ENCODE measurements at places on chromosomes 3 and 15.

DNA sequence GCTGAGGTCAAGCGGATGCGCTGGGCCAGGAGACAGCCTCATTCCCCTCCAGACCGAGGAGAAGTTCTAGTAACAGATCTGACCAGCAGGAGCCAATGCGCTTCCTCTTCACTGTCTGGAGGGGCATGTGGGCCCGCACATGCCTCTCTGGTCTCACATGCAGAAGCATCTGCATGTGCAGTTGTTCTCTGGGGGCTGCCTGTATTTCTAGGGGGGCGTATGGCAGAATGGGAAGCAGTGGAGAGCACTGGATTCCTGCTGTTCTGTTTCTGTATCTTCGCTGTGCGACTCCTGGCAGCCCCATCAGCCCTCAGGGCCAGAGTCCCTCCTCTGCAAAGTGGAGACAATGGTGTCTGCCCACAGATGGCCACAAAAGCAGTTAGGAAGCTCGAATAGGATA, 170.4 kb upstream of the IQSEC1 start:
- peak; percentile 5 for DNase-seq

- DNase-seq = no peak
Observed at GRCh38 chr3:52827866-52828376, 2.6 kb downstream of the ITIH4 start.

DNA sequence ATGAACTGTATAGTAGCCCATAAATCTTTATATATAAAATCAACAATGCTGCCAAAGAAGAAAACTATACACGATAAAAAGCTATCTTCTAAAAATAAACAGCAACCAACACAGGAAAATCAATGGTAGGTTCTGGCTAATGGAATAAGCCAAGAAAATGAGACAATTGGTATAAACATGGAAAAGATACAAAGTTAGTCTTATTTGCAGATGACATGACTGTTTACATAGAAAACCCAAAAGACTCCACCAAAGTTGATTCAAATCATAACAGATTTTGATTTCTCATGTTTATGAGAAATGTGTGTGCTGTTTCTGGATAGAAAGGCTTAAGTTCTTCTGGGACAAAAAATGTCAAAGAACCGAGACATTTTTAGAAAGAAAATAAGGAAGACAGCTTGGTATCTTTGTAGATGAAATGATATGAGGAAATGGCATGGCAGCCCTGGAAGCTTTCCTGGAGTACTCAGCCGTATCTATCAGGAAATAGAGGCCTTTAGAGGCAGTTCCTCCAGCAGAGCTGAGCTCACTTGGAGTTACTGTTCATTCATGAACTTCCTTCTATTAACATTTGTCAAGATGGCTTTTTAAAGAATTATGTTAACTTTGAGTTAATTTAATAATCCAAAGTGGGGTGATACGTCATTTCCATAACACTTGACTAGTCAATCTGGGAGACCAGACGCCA, 36.7 kb upstream of the VILL start:
- DNase-seq = no peak

DNA sequence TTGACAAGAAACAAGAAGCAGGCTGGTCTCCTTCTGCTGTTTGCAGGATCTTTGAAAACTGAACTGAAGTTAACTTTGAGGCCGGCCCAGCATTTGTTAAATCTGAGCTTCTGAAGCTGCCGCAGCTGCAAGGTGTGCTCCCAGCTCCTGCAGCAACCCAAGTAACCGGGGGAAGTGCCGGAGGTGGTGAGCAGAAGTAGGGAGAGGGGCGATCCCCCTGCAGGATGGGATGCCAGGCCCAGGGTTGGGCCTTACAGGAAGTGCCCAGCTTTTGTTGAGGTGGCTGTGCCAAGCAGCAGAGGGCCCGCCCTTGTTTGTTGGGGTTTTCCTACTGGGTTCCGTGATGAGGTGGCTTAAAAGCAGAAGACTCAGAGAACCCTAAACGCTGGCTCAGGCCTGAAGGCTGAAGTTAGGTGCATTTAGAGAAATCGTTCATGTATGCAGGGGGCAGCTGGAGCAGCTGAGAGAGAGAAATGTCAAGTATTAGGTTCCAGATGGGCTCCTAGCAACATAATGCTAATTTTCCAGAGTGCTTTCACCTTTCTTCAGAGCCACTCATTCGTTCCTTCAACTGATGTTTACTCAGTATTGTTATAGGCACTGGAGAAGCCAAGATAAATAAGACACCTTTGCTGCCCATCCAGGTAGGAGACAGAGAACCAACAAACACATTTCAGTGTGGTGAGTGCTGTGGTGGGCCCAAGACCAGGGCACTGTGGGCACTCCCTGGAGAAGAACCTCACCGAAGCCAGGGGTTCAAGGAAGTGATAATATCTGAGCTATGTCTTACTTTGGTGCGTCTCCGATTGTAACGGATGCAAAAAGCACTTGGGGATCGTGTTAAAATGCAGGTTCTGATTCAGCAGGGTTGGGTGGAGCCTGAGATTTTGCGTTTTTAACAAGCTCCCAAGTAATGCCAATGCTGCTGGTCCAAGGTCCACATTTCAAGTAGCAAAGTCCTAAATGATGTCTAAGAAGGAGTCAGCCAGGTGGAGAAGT, 42.2 kb upstream of the PLCL2 start:
- DNase-seq = peak; percentile 94

DNA sequence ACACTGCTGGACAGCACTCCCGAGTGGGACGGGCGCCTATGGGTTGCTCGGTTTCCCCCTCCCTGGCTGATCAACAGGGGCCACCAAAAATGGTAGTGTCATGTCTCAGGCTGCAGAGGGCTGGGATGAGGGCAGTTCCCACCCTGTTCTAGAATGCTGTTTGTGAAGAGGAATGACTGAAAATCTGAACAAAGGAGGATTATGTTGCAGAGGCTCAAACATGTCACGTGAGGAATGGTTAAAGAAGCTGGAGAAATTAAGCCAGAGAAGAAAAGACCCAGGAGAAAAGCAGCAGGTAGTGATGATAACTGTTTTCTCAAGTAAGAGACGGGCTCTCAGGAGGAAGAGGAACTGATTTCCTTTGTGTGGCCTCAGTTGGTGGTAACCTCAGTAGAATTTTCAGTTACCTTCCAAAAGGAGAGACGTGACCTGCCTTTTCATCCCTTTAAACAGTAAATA, 10.4 kb downstream of the SPG21 start:
- DNase-seq = peak; percentile 91

GRCh38 chr3:194208709-194209108, 72.8 kb downstream of the HES1 start:
- DNase-seq = peak; percentile 58

- no peak for DNase-seq
Observed at GRCh38 chr3:170083343-170083742, 45.5 kb downstream of the GPR160 start.

- DNase-seq = no peak
Observed at GRCh38 chr3:121690777-121691405, 30.2 kb upstream of the HCLS1 start.

DNA sequence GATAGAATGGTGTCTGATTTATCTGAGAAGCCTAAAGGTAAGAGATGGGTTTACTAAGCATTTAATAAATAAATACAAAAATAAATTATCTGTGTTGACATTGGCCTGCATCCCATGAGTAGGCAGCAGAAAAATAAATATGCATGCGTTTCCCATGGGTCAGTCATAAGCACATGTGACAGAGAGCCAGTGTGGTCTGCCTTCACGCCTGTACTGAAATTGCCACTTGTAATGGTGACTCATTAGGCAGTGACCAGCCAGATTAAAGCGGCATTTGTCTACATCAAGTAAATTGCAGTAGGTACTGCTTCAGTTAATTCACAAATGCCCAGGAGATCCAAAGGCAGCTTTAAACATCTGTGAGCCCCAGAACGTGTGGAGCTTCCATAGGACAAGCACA, 399.6 kb downstream of the NAALADL2 start:
- peak; percentile 91 for DNase-seq

GRCh38 chr3:149291178-149291577, 42.3 kb downstream of the TM4SF18 start:
- DNase-seq = peak; percentile 29

Measured in NCI-H69 (cell line).